ENCODE measurements at places on chromosomes 16 and 17.

- no peak for DNase-seq
Measured at GRCh38 chr17:42016411-42016831, 818 bp downstream of the DNAJC7 start.

- DNase-seq = no peak
Measured at GRCh38 chr16:30493941-30494488, 21.5 kb downstream of the ITGAL start.

GRCh38 chr17:19410875-19411620 lies at the start of gene RNF112:
Gene RNF112, plus strand, starts transcription at chr17:19411232. Its CDS starts 177 bp downstream, at chr17:19411409.
- DNase-seq = no peak

DNA sequence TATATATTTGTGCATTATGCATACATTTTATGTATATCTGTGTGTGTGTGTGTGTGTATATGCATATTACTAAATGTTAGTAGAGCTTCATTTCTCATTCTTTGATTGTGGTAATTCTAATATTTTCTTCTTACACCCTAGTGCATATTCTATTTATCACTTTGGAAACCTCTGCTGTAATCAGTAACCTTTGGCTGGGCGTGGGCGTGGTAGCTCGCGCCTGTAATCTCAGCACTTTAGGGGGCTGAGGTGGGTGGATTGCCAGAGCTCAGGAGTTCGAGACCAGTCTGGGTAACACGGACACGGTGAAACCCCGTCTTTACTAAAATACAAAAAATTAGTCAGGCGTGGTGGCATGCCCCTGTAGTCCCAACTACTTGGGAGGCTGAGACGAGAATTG lies 26.9 kb downstream of the CPSF4L start:
- no peak for DNase-seq

GRCh38 chr17:76515274-76515949 lies 14.2 kb upstream of the RHBDF2 start:
- no peak for DNase-seq

DNA sequence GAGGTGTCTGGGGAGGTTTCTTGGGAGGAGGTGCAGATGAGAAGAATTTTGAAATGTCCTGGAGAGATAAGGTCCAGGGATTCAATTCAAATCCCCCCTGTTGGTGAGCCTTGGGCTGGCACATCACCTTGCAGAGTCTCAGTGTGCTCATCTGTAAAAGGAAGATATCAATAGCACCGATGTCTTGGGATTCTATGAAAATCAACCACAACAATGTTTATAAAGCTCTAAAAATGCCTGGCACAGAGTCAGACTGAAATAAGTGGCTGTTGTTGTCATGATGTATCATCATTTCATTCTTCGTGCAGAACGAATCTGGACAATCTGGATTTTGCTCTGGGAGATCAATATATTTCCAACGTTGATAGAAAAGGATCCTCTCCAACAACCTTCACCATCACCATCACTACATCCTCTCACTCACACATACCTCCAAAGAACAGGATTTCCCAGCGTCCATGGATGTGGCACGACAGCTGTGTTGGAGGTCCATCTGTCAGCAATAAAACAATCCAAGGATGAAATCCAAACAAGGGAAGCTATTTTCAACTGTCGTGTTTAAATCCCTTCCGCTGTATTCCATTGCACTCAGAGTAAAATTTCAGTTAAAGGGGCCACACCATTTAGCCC lies 393.7 kb upstream of the DYNLRB2 start:
- DNase-seq = no peak

DNA sequence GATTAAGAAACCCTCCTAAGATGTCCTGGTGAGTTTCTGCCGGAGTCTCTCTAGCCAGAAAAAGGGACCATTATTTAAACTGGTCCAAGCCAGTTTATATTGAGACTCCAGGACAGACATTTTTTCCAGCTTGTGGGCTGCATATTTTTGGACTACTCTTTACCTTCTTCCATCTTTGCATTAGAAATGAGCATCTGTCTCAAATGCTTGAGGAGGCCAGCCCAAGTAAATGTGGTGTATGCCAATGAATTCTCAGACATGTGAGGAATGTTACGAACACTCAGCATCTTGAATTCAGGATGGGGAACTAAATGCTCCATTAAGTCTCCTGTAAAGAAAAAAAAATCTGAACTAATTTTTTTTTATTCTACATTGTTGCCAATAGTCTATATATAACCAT lies 18.4 kb downstream of the TUBD1 start:
- DNase-seq = no peak

GRCh38 chr16:50498431-50499155 lies 49.6 kb upstream of the NKD1 start:
- DNase-seq = no peak

GRCh38 chr17:13337151-13337550 lies 264.6 kb downstream of the HS3ST3A1 start:
- DNase-seq = no peak

DNA sequence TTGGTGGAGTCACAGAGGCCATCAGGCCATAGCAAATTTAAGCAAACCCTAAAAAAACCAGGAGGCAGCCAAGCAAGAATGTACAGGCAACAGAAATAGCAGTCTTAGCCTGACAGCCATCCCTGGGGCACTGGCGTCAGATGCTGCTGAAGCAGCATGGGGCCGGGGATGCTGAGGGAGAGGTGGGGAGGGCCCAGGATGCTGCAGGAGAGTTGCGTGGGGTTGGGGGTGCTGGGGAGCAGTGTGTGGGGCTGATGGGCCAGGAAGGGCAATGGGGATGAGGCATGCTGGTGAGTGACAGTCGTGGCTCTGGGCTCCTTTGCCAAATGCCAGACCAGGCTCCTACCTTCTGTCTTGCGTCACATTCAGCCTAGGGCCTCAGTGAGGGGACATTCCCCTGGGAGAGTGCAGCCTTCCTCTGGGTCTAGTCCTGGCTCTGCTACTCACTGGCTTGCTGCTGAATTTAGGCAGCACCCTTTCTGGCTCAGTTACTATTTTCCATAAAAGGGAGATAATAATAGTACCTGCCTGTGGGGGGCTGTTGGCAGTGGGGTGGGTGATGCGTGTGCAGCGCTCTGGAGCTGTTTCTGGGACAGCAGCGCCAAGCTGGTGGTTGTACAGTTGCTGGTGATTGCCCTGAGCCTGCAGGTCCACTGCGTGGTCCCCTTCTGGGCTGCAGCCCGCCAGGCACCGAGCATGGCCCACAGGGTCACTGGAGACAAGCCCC lies 88.1 kb downstream of the AMFR start:
- no peak for DNase-seq

GRCh38 chr16:3358871-3359270 lies 3.2 kb downstream of the OR2C1 start:
- no peak for DNase-seq

DNA sequence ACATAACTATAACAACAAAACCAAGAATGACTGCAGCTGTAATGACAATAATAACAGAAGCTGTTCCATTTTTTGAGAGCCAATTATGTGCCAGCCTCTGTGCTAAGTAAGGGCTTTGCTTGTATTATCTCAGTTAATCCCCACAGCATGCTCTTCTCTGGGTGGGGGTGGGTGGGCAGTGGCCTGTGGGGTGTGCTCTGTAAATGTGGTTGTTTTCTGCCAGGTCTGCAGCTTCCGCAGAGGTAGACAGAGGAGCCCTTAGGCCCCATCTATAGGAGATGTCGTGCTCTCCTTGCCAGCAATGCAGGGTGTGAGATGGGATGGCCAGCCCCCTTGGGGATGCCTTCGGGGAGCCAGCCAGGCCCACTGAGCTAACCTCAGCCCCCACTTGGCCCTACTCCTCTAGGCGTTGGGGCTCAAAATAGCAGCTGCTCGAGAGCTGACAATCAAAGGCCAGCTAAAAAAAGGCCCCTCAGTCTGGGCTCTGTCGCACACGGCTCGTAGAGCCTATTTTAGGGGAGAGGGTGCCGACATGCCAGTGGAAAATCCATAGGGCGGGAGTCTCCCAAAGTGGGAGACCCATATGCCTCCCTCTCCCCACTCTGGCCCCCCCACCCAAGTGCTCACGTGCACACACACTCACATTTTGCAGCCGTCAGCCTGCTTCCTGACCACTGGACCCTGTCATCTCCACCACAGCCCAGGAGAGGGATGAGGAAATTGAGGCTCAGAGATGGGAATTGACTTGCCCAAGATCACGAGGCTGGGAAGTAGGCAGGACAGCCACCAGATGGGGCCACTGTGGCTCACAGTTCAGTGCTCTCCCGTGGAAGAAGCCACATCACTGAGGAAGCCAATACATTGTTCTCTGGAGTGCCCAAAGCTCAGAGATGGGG lies 15.8 kb downstream of the CDH16 start:
- no peak for DNase-seq

DNA sequence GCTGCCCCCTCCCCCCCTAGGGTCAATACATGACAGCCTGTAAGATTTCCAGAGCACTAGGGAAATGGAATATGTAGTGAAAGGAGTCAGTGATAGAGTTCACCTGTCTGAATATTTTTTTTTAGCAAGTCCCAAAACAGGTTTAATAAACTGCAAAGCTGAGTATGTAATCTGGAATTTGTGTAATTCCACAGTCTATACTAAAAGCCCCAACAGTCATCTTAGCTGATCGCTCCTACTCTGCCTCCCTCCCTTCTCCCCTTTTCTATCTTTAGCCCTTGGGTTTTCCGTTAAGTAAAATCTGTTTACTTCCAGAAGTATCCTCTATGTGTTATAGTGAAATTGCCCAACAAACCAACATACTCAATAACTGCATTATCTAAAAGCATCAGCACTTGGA lies 3.5 kb downstream of the CDH13 start:
- DNase-seq = no peak

DNA sequence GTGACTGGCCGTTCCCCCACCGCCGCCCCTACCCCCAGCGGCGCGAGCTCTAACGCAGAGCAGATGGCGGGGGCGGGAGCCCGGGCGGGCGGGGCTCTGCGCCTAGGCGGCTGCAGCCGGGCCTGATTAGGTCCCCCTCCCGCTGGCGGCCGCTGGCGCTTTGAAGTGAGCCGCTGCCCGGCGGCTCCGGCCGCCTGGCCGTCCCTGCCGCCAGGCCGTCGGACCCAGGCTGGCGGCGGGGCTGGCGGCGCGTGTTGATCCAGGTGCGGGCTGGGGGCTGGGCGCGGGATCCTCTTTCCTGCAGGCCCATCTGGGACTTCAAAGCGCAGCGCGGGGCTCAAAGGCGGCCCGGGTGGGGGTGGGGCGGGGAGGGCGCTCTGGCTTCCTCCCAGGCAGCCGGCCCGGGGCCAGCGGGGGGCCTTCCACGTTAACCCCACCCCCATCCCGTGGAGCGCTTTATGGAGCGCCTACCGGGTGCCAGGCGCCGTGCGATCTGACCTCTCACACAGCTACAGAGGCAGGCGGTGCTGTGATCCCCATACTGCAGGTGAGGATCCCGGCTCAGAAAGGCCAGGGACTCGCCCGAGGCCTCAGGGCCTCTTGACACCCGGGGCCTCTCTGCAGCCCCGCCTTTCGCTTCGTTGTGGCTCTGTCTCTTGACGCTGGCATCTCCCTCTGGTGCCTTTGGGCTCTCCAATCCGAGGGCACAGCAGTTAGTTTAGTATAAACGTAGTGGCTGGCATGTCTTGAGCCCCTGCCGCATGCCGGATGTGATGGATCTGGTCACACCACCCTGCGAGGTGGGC lies 80.0 kb upstream of the NKD1 start:
- no peak for DNase-seq

DNA sequence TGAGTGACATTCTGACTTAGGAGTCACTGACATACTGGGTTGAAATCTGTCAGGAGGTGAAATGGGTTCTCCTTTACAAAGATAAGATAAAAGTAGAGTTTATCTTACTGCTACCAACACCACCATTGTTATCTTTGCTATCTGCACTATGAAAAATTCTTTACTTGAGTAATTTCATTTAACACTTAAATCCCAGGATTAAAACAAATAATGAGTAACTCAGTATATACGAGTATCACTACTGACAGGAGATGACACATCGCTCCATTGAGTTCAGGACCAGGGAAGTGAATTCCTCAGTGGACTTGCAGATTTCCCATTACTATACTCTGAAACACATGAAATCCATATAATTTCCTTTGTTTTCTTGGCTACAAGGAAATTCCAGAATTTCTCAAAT lies 242.1 kb upstream of the NLRP1 start:
- no peak for DNase-seq

DNA sequence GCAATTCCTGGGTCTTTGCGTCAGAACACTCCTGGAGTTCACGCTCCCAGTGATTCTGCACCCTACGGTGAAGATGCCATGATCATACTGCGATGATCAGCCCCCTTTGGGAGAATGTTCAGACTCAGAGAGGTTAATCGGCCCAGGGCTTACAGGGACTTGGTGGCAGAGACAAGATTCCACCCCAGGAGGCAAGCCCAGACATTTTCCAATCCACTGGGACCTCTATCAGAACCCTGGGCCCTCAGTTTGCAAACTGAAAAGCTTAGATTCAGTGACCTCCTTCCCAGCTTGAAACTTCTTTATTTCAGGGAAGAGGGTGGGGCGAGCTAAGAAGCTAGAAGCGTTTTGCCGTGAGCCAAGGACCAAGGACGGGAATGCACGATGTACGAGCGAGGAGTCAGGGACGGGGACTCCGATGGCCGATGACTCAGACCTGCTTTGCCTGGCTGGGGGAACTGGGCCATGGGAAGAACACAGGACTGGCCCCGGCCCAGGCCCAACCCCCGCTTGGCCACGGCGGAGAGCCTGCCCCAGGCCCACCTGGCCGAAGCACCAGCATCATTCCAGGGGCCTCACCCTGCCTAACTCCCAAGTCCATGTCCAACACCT lies 34.7 kb downstream of the SOCS3 start:
- DNase-seq = no peak

GRCh38 chr16:73951481-73951880 lies 345.1 kb upstream of the PSMD7 start:
- no peak for DNase-seq

- no peak for DNase-seq
Measured at GRCh38 chr17:81033535-81034167, 1.3 kb upstream of the BAIAP2 start.

- no peak for DNase-seq
Measured at GRCh38 chr16:10885246-10885645, 8.2 kb downstream of the CIITA start.

DNA sequence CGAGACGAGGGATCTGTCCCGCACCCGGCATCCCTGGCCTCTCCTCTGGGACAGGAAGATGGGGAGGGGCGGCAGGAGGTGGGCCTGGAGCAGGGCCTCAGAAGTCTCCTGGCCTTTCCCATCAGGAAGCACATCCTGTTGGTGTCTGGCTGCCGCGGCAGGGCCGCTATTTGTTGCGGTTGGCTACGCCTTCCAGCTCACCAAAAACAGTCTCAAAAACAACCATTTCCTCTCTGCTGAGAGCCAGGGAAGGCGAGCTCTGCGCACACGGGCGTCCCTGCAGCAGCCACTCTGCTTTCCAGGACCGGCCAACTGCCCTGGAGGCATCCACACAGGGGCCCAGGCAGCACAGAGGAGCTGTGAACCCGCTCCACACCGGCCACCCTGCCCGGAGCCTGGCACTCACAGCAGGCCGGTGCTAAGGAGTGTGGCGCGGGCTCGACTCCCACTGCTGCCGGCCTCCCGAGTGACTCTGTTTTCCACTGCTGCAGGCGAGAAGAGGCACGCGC lies at the start of gene TMEM204:
Gene TMEM204, plus strand, starts transcription at position 224 of the 509 bp plus-strand sequence. CDS start 610 bp downstream, outside the sequence.
- DNase-seq = no peak
